Stimulated activated CD4-positive, alpha-beta T cell treated with anti-CD3 and anti-CD28 coated beads, TNF-alpha, amount 100 ng/mL, for 48 hours (primary cell): ENCODE measurements at places on chromosomes 2 and 18.

- DNase-seq = no peak
These were observed 74.4 kb upstream of the CTDP1 start for GRCh38 chr18:79604913-79605880.

DNA sequence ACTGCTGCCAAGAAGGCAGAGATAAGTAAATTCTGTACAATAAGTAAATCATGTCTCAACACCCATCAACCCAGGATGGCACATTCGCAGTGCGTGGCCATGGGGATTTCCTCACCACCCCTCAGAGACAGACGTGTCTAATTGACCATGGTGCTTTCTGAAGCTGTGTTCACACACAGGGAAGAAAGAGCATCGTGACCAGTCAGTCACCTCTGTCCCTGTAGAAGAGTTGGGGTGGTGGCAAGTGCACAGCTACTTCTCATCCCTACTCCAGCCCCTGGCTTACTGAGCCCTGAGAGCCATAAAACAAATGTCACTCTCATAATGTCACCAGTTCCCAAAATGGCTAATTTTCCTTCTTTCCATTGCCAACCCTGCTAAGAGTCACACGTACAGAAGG is 31.3 kb upstream of the MLPH start:
- no peak for DNase-seq

- DNase-seq = no peak
These were observed 172.4 kb downstream of the ACOXL start for GRCh38 chr2:110904779-110905148.

DNA sequence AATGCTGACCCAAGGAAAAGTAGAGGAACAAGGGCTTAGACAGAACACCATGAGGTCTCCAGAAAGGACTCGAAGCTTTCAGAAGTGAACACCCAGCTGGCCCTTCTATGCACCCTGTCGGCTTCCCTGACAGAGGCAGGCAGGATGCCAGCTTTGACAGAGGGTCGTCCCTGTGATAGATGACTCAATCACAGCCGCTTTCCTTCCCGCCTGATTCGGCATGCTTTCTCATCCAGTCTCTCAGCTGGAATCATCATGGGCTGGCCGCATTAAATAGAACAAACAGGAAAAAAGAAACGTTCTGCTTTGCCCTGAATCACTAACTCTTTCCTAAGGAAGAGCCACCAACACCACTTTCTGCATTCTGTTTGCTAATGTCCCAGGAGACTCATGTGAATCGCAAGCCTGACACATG is 140.3 kb upstream of the RAB12 start:
- no peak for DNase-seq

DNA sequence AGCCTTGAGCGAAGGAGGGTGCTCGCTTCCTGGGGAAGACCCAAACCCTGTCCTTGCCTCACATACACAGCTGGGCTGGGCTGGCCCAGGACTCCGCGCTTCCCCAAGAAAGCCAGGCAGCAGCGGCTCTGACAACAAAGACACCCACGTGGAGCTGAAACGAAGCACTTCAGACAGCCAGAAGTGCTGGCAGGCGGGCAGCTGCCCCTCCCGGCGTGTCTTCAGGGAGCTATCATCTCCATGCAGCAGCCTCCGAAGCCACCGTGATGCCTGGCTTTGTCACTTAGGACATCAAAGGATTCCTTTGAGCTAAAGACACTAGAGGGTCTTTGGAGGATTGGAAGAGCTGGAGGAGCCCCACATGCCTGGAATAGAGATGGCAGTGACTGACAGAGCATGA is 35.2 kb downstream of the C1QL2 start:
- DNase-seq = no peak
